ENCODE measurements at places on chromosomes 7 and 10.

DNA sequence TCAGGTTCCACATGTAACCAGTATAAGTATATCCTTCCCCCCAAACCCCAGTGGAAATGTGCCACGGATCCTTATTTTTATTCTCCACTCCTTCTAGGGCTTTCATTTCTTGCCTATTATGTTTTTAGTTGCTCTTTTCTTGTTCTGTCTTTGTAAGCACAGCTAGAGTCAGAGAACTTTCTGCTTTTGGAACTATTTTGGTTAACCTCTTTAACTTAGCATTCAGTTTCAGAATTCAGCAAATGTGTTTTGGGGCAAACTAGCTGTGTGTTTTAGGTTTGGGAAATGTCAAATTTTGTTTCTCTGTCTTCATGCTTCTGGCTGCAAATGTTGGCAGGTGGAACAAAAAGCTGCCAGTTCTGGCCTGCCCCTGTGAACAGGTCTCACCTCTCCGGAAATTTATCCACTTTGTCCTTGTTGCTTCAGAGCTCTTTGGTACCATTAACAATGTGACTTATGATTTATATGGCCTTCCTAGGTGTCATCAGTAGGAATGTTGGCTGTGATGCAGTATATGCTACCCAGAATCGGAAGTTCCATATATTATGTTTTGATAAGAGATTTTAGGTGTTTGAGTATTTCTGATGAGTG lies 156.1 kb downstream of the ADK start:
- DNase-seq, result no peak

- DNase-seq, result no peak
Observed at GRCh38 chr10:132814469-132814856, 28.5 kb upstream of the NKX6-2 start.

DNA sequence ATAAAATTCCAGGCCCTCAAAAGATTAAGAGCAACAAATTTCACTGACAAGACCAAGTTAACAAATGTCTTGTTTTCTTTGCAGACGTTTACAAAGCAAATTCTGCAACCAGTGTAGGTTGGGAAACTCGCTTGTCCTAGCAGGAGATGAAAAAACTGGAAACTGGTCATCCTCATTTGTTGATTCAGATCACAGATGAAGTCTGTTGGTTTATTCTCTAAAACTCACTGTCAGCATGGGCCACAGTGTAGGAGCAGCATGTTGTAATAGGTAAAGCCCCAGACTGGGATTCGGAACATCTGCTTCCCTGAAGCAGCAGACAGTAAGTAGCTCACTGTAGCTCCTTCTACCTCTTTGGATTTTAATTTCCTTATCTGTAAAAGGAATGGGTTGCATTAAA lies 31.5 kb downstream of the PANK1 start:
- no peak for DNase-seq

DNA sequence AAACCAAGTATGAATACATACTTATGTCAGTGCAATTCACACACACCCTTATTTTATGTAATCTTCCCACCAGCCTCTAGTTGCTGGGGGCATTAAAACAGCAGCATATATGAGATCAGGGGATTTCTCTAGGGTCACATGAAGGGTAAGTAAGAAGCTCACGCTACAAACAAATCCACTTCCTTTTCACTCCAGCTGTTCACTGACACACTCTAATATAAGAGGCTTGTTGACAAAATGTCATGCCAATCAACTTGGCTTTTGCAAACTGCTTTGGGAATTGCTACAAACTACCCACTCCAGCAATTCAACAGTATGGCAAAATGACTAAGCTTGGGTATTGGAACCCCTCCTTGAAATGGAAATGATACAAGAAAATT lies 10.3 kb downstream of the FAM3C start:
- no peak for DNase-seq

GRCh38 chr10:92801978-92802872 lies 46.1 kb upstream of the EXOC6 start:
- no peak for DNase-seq

- DNase-seq, result peak; percentile 81
Observed at GRCh38 chr10:119817991-119818888, 54.4 kb downstream of the MCMBP start.

DNA sequence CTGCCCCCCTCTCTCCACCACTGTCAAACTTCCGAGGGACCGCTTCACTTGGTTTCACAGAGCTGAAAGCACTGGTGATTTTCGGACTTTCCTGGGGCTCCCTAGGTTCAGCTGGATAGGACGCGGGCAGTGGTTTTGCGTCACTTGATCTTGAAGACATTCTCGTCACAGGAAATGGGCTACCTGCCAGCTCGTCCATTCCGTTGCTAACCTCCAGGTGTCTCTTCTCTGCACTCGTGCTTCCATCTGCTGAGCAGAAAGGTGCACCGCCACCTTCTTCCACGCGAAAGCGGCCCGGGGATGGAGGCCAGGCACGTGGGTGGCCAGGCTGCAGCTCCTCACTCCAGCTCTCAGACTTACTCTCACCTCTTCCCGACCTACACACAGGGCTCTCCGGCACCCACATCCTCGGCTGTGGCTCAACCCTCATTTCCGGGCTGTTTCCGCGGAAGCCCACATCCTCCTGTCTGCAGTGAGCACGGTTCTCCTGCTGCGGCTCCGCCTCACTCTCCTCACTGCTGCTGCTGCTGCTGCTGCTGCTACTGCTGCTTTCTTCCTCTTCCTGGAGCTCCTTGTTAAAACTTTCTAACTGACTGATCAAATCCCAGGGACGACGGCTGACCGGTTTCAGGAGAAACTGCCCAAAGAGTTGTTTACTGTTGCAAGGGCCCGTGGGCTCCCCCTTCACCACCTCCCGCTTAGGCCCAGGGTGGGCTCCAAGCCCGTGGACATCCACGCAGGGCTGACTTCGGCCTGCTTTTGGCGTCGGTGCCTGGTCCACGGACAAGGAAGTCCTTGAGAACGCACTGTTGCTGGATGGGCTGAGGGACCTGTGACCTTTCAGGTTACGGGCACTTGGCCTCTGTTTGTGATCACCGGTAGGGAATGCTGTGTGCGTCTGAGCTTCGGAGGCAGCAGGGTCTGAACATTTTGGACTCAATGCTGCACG lies 32.1 kb downstream of the JCAD start:
- no peak for DNase-seq

GRCh38 chr10:55358539-55358938 lies 557.5 kb upstream of the PCDH15 start:
- DNase-seq, result peak; percentile 22

- no peak for DNase-seq
Observed at GRCh38 chr10:90745565-90745964, 112.3 kb downstream of the HTR7 start.

- no peak for DNase-seq
Observed at GRCh38 chr7:552868-553635, 33.4 kb upstream of the PDGFA start.

- no peak for DNase-seq
Observed at GRCh38 chr10:59880019-59880717, 26.2 kb downstream of the CCDC6 start.

- no peak for DNase-seq
Observed at GRCh38 chr10:14608381-14609001, 166.2 kb downstream of the FAM107B start.

DNA sequence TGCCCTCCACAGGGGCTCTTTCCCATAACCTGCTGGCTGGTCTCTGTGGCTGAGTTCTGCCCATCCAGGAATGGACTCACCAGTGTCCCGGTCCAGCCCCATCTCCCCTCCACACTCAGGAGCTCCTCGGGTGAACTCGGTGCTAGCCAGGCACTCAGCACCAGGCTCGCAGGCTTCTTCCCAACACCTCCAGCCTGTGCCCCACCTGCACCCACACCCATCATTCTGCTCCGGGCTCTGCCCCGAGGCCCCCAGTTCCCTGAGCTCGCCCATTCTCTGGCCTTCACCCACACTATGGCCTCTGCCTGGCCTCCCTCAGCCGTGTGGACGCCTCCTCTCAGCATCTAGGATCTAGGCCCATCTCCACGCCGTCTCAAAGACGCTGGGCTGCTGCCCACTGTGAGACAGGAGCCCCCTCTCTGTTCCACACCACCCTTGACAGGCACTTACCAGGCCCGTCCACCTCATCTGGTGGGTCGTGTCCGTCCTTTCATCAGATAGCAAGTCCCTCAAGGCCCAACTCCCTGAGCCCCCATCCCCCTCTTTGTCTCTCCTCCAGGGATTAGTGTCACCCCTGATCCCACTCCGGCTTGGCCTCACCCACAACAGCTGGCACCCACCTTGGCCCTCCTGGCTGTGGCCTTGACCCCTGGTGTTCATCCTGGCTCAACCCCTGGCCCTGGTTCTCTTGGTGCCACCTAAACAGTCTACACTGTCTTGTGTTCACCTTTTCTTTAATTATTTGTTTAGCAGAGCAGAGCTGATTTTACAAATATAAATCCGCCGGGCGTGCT lies 76.0 kb upstream of the FAM20C start:
- DNase-seq, result no peak

GRCh38 chr10:114683593-114683992 lies 25.5 kb upstream of the ABLIM1 start:
- no peak for DNase-seq

DNA sequence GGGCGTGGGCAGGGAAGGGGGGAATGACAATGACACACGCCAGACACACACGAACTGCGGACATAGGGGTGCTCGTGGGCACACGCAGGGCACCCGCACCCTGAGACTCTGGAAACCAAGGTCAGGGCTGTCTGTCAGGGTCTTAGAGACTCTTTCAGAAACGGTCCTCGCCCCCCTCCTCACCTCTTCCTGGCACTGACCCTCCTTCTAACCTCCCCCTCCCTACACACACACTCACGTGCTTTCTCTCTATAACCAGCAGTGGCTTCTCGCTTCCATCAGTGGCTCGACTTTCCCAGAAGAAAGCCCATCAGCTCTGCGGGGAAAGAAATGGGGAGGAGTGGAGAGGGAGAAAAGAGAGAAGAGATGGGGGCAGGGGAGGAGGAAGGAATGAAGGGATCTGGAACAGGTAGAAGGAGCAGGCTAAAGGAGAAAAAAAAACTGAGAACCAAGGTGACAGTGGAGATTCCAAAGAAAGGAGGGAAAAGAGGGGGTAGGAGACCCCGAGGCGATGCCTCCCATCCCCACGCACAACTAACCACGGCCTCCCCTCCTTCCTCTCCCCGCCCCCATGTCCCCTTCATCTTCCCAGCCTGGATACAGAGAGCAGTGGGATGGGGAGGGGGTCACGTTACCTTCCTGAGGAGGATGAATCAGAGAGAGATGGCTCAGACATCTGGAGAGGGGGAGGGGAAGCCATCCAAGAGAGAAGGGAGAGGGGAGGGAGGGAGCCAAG lies 1.7 kb upstream of the VGF start:
- DNase-seq, result peak; percentile 81

Data from fibroblast of skin of abdomen (primary cell).